NCI-H2081 treated with DMSO at 0.1 percent for 48 hours (cell line): ENCODE measurements at places on chromosomes 6 and 20.

GRCh38 chr6:130307752-130308361 is 58.0 kb upstream of the TMEM200A start:
- no peak for DNase-seq

GRCh38 chr20:57671662-57672061 is 38.2 kb downstream of the PMEPA1 start:
- no peak for DNase-seq

DNA sequence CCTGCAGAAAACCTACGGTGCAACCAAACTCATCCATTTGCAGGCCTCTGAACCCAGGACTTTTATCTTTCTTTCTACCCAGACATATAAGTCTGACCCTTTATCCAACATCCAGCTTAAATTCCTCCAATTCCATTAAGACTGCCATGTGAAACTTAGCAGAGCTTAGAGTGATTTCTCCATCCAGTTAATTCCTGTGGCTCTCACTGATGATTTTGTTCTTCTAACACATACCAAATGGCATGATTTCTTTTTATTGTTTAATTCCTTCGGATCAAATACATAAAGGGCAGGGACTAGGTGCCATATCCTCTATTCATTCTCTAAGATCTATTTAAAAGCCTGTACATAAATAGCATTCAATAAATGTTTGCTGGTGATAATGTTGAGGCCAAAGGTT is 92.9 kb downstream of the TASP1 start:
- no peak for DNase-seq

- no peak for DNase-seq
Measured at GRCh38 chr20:25539742-25540672, 45.3 kb downstream of the NINL start.

DNA sequence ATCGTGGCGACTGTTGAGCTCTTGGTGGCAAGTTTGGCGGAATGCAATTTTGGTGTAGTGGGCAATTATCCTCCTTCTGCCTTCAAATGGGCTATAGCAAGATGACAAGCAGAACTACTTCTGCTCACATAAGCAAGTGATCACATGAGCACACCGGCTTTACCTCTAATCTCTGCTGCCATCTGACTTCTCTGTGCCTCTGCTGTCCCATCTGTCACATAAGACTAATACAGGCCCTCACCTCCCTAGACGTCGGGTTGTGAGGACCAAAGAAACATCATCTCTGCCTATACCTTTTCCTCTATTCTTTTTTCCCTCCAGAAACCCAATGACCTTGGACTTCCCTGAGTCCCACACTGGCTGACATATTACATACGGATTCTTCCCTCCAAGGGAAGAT is 13.3 kb upstream of the WTAP start:
- DNase-seq, result no peak

- DNase-seq, result no peak
Measured at GRCh38 chr6:110474500-110474899, 1.9 kb downstream of the SLC22A16 start.

- no peak for DNase-seq
Measured at GRCh38 chr20:35954907-35955251, 577 bp upstream of the SCAND1 start.

GRCh38 chr20:1163653-1164052 is 21.1 kb downstream of the TMEM74B start:
- no peak for DNase-seq

GRCh38 chr20:58901488-58902402 is 49.2 kb downstream of the GNAS start:
- DNase-seq, result no peak

- peak; percentile 18 for DNase-seq
Measured at GRCh38 chr6:138428944-138429598, 25.0 kb downstream of the HEBP2 start.

DNA sequence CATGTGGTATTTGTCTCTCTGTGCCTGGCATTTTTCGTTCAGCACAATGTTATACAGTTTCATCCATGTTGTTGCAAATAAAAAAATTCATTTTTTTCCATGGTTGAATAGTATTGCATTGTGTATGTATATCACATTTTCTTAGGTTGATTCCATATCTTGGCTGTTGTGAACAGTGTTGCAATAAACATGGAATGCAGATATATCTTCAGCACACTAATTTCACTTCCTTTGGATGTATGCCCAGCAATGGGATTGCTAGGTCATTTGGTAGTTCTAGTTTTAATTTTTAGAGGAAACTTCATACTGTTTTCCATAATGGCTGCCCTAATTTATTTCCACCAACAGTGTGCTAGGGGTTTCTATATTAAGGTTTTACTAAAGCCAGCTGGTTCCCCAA is 52.6 kb downstream of the GFRAL start:
- DNase-seq, result no peak

GRCh38 chr6:122692807-122693580 is 82.8 kb downstream of the PKIB start:
- DNase-seq, result no peak

- DNase-seq, result no peak
Measured at GRCh38 chr6:146673069-146673468, 74.3 kb downstream of the ADGB start.

GRCh38 chr6:143970456-143971218 is 37.4 kb downstream of the PLAGL1 start:
- DNase-seq, result no peak

DNA sequence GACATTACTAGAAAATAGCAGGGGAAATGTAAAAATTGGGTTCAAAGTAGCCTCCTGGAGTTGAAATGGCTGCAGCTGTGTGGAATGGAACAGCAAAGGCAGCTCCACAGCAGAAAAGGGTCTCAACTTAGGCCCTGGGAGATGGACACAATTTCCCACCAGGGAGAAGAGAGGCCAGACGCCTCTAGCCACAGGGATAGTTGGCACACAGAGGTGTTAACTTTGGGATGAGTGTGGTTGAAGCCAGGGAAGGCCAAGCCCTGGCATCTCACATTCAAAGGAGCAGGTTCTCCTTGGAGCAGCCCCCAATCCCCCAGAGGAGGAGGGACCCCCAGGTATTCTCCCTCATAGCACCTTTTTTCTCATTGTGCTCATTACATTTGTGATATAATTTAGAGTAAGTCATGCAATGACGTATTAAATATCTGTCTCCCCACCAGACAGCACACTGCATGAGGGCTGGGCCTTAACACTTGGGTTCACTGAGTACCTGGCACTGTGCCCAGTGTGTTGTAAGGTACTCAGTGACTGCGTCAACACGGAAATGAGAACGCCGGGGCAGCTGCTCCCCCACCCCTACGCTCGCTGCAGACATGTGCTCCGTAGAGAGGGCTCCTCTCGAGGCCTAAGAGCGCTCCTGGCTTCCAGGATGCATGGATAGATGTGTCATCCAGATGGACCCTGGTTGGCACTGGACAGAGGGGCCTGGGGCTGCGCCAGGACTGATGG is 76.0 kb upstream of the CD93 start:
- no peak for DNase-seq

- DNase-seq, result no peak
Measured at GRCh38 chr20:52410182-52410647, 218.6 kb upstream of the ZFP64 start.

GRCh38 chr6:76681781-76682180 is 609.3 kb upstream of the IMPG1 start:
- no peak for DNase-seq

DNA sequence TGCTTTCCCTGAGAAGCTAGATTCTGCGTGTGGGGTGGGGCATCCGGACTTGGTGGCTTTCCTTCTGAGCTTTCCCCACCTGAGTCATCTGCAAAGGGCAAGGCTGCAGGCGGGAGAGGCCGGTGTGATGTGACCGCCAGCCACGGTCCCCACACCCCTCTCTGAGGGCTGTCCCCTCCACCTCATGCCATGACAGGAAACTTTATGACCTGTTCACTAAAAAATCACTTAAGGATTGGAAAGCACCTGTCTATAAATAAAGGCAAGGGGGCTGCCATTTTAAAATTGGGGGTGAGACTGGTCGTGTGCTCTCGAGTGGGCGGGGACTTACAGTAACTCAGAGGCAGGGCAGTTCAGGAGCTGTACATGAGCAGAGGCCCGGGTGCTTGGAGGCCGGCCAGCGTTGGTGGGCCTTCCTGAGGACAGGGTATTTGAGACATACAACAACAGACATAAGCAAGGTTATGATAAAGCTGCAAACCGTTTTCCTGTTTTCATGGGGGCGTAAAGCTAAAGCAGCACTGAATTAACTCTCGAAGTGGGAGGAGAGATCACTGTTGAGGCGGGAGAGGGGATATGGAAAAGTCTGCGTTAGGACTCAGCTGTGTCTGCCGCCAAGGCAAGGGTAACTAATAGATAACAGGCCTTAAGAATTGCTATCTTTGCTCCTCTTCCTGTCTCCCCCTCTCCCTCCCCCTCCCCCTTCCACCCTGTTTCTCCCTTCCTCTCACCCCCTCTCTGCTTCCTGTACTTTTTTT is 16.1 kb upstream of the SERPINB1 start:
- no peak for DNase-seq

GRCh38 chr6:89449193-89449592 is 16.2 kb downstream of the ANKRD6 start:
- DNase-seq, result no peak

DNA sequence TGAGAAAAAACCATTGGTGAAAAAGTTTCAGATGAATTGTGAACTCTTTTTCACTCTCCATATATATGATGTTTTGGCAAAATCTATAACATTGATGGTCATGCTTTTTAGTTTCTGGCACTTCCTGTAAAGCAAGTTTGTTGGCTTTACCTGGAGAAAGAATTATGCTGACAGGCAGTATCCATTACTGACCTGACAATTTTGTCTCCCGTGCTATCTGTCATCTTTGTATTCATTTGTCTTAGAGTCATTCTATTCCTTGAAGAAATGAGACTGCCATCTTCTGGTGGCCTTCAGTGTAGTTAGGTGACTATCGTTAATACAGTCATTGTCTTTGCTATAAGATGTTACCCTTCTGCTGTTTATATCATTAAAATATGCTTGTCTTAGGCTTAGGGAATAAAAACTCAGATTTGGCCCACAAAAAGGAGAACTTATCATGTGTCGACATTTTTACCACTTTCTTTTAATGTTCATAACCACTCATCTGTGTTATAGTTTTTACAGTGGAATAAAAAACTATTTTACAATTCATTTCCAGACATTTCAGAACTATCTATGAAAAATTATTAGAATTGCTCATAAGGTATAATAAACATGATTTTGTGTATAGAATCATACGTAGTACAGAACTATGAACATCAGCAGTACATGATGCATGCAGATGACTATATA is 707.0 kb downstream of the EPM2A start:
- peak; percentile 1 for DNase-seq

- no peak for DNase-seq
Measured at GRCh38 chr6:156783958-156784357, 6.8 kb downstream of the ARID1B start.

DNA sequence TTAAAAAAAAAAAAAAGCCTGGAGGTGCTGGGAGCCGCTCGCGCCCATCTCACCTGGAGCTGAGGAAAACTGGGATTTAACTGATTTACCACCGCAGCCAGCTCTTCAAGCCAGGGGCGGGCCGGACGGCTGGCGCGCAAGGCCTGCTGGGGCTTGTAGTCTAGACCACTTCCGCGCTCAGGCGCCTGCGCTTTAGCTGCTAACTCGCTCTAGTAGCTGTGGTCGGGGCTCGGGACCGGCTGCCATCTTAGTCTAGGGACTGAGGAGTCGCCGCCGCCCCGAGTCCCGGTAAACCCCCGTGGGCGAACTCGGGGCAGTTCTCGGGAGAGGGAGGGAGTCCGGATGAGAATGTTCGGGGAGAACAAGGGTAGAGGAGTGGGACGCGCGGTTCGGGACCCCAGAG is at the start of gene ITCH:
TSS of gene ITCH (plus strand) at position 212 of the 403 bp plus-strand sequence. CDS start 30,539 bp downstream, outside the sequence.
- peak; percentile 80 for DNase-seq

- no peak for DNase-seq
Measured at GRCh38 chr6:165658395-165659058, 4.5 kb downstream of the PDE10A start.

- DNase-seq, result no peak
Measured at GRCh38 chr20:22808628-22809027, 224.3 kb upstream of the FOXA2 start.

DNA sequence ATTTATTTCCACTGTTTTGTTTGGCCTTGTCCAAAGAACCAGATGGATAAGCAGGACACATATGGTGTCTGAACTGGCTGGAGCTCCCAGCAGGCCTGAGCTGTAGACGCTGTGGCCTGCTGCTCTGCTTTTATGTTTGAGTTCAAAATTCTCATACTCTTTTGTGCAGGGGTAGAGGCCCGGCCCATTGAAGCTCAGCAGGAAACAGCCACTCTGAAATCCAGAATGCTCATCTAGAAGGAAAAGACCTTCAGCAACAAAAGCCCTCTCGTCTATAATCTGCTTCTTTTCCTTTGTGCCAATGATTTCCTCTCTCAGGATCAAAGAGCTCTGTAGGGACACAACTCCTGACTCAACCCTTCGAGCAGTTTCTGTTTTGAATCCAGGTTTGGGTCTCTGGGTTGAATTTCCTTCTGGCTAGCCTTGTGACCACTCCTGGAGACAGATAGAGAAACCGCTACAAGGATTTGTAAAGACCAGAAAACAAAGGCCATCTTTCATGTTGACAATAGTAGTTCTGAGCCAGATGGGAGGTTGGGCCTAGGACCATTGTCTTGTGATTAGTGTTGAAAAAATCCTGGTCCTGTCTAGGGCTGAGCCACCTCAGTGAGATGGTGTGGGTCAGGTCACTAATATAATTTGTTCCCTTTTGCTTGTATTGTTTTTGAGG is 446.7 kb downstream of the BCKDHB start:
- DNase-seq, result no peak

GRCh38 chr20:51831866-51832265 is 29.5 kb upstream of the SALL4 start:
- DNase-seq, result no peak

GRCh38 chr6:65984089-65984488 is 277.1 kb upstream of the EYS start:
- DNase-seq, result no peak

- peak; percentile 1 for DNase-seq
Measured at GRCh38 chr6:70270287-70271005, 32.4 kb downstream of the COL9A1 start.

- no peak for DNase-seq
Measured at GRCh38 chr6:121951123-121951522, 448.3 kb upstream of the HSF2 start.

GRCh38 chr20:57124800-57125517 is 141.5 kb downstream of the BMP7 start:
- no peak for DNase-seq

GRCh38 chr6:37242429-37243052 is 15.0 kb upstream of the TBC1D22B start:
- DNase-seq, result no peak

DNA sequence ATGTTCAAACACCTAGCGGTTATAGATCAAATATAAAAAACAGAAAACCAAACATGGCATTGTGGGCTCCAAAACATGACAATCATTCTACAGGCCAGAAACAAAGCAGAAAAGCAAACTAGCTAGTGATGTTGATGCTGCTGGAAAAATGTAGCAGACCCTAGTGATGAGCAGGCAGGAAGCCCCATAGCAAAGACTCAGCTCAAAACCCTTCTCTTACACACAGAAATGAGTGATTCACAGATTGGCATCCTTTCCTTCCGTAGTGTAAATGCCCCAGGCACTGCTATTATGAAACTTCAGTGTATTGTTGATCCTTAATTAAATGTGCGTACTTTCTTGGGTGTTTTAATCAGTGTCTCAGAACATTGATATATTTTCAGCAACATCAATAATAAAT is 425.1 kb downstream of the UTRN start:
- DNase-seq, result no peak
